Pancreas (tissue), 10 donors: ENCODE measurements at places on chromosomes 16 and 17. TPM values are rescaled to one million over a fixed set of nuclear protein-coding genes. Genes with fewer than 3 reads are reported as not detected.
A peak's percentile ranks its signal among the peaks of the same experiment; 100 is the strongest.

DNA sequence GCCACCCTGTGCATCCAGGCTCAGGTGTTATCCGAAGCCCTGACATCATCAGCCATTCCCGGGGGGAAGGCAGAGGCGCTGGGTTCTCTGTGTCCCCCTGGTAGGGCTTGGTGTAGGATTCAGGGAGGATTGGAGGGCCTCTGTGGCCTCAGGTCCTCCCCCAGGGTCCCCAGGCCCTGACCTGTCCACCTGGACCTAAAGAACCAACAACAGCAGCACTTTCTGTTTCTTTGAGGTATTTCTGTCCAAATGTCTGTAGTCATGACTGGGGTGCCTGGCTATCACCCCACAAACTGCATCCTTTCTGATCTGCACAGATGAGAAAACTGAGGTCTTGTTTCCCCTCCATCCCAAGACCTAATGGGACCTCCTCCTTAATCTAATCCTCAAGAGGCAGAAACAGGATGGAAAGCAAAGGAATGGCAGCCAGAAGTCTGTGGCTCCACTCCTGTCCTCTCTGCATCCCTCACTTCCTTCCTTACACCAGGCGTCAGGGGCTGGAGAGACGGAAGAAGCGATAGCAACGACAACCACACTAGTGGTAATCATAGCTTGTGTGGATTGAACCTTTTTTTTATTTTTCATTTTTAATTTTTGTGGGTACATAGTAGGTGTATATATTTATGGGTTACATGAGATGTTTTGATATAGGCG, 11.8 kb downstream of the NLRC5 start:
- H3K27ac ChIP-seq, result no peak overlapping the region
- no peak for DNase-seq
- H3K27me3 ChIP-seq, result no peaks in the 10 kb centered on the region
- H3K4me1 ChIP-seq, result no peaks in the 10 kb centered on the region

GRCh38 chr17:51381262-51381661, 120.9 kb downstream of the UTP18 start:
- no peak for DNase-seq
- no peak overlapping the region for H3K27ac ChIP-seq
- no peaks in the 10 kb centered on the region for H3K27me3 ChIP-seq
- no peaks in the 10 kb centered on the region for H3K36me3 ChIP-seq

SEPHS2 gene
- 25.1 TPM for total RNA-seq

MT4 gene
- total RNA-seq, result not detected

GRCh38 chr17:61926826-61927207, 965 bp downstream of the INTS2 start:
- no peak for DNase-seq
- H3K4me3 ChIP-seq, result peak overlapping the region; percentile 47
- no peaks in the 10 kb centered on the region for H3K27me3 ChIP-seq

GRCh38 chr16:28317040-28317880, 24.9 kb downstream of the SBK1 start:
- H3K36me3 ChIP-seq, result no peaks in the 10 kb centered on the region
